Adrenal gland (tissue), 19 donors: ENCODE measurements at places on chromosomes 6 and 20. TPM values are rescaled to one million over a fixed set of nuclear protein-coding genes. Genes with fewer than 3 reads are reported as not detected.

DNA sequence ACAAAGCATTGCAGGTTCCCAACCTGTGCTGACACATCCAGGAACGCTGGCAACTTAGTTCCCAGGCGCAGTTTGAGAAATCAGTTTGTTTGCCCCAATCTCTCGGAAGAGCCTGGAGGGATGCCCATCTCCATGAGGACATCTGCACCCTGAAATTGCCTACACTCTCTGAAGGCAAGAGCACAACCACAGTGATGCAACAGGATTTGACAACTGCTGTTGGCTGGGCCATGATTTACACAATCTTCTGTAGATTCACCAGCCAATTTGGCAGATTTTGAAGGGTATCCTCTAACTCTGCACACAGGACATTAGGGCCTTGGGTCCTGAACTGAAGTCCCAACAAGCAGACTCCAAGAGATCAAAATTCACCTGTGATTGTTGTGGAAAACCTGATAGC lies 3.4 kb downstream of the APMAP start:
- no peaks in the 10 kb centered on the region for H3K4me1 ChIP-seq
- no peaks in the 10 kb centered on the region for H3K36me3 ChIP-seq
- no peaks in the 10 kb centered on the region for H3K27me3 ChIP-seq

DNA sequence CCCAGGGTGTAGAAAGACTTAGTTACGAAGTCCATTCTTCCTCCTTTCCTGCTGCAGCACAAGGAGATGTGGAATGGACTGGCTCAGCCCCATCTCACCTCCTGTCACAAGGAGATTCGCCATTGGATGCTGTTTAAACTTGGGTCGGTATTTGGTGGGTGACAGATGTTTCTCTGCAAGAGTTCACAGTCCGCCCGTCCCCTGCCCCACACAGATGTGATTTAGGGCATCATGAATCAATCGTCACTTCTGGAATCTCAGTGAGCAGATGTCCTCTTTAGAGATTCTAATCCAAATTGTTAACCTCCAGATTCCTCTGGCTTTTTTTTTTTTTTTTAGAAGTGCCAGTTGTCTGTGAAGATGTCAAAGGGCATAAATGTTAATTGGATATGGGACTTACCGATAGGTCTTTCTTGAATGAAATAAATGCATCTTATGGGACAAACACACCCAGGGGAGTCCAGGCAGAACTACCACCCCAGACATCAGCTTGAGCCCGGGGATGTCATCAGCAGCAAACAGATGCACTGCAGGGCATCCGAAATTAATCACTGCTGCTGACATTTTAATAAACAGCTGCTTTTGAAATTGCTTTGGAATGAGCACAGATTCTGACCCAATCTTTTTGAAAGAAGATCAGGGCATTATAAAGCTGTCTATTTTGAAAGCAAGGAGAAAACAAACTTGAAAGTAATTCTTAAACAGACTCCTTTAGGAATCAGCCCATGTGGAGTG lies 117.6 kb upstream of the CDH4 start:
- DNase-seq = no peak
- H3K36me3 ChIP-seq = no peaks in the 10 kb centered on the region
- H3K4me3 ChIP-seq = no peak overlapping the region
- peaks cover 12% of the 10 kb centered on the region for H3K27me3 ChIP-seq
- no peak overlapping the region for H3K27ac ChIP-seq
- H3K4me1 ChIP-seq = no peaks in the 10 kb centered on the region

GRCh38 chr20:53021934-53022333 lies 49.8 kb downstream of the TSHZ2 start:
- no peaks in the 10 kb centered on the region for H3K27me3 ChIP-seq
- H3K4me1 ChIP-seq = peaks cover 8% of the 10 kb centered on the region
- no peak overlapping the region for H3K4me3 ChIP-seq
- no peak for DNase-seq
- no peaks in the 10 kb centered on the region for H3K36me3 ChIP-seq

DNA sequence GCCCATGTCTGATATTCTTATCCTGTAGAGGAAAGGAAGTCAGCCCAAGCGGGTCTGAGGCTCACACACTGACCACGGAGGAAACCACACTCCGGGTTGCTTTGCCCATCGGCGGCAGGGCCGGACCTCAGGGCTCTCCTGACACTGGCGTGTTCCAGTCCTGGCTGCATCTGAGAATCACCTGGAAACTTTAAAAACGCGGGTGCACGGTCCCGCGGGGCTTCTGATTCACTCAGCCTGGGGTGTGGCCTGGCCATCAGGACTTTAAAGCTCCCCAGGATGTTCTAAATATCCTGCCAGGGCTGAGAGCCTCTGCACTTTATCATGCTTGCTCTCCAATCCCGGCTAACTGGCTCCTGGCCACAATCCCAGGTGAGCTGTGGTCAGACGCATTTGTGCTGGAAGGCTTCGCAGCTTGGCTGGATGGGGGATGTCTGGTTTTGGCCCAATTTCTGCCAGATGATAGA lies 47.7 kb upstream of the DACT2 start:
- H3K27me3 ChIP-seq = no peaks in the 10 kb centered on the region
- H3K4me3 ChIP-seq = no peak overlapping the region
- peaks cover 5% of the 10 kb centered on the region for H3K4me1 ChIP-seq
- no peak overlapping the region for H3K27ac ChIP-seq
- H3K36me3 ChIP-seq = no peaks in the 10 kb centered on the region

DNA sequence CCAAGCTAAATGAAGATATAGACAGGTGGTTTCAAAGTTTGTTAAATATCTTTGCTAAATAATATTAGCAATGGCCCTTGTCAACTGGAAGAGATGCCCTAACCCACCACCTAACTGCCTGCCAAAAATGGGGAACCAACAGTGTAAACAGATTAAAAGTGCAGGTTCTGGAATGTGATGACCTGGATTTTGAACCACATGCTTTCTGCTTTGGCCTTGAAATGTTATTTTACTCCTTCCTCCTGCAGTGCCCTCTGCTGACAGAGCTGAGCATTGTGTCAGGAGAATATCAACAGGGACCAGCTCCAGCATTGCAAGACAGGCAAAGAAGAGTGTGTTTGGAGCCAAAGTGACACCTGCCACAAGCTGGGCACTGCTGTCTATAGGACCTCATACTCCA lies 226.6 kb downstream of the MYLK4 start:
- no peak for DNase-seq
- H3K36me3 ChIP-seq = no peaks in the 10 kb centered on the region
- H3K27ac ChIP-seq = no peak overlapping the region
- no peak overlapping the region for H3K4me3 ChIP-seq
- no peaks in the 10 kb centered on the region for H3K4me1 ChIP-seq
- no peaks in the 10 kb centered on the region for H3K27me3 ChIP-seq

DNA sequence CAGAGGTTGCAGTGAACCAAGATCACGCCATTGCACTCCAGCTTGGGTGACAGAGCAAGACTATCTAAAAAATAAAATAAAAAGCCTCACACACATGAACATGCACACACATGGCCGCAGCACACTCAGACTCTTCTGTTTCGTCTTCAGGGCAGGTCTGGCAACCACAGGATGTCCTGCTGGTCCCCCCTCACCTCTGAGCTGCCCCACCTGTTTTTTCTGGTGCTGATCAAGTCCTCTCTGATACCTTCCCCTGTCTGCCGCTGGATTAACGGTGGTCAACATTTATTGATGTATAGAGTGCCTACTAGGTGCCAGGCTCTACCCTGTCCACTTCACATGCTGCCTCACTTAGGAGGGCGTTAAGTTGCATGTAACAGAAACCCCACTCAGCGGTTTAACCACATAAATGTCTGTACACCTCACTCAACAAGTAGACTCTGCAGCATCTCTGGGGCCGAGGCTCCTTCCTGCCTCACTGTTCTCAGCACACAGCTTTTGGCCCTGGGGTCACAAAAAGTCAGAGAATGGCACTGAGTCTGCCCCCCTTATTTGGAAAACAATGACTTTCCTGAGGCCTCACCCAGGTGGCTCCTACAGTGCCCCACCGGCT lies 4.5 kb upstream of the AP5S1 start:
- no peaks in the 10 kb centered on the region for H3K36me3 ChIP-seq
- H3K27me3 ChIP-seq = no peaks in the 10 kb centered on the region
- H3K4me3 ChIP-seq = no peak overlapping the region
- DNase-seq = no peak

DNA sequence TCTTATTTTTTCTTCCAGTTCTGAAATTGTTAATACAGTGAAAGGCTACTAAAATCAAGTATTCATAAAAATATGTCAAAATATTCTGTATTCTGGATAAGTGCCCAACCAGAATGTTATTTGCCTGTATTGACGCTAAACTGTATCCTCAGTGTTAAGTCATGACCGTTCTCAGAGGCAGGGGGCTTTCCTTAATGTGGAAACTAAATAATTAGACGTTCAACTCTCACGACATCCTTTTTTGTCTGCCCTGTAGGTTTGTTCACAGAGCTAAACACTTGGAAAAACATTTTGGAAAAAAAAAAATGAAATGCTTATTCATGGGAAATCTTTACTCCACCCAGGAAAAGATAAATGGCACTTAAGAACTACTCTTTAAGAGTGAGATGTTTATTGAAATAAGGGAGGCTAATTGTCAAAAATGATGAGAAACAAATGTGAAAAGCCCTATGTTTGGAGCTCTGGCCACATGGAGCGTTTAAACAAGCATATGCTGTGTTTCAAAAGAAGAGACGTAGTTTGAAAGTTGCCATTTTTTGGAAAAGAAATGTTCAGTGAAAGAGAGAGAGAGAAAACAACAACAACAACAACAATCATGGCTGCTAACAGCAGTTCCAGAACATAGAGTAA lies 453.1 kb upstream of the MARCKS start:
- H3K27ac ChIP-seq = no peak overlapping the region
- no peaks in the 10 kb centered on the region for H3K36me3 ChIP-seq
- no peaks in the 10 kb centered on the region for H3K27me3 ChIP-seq
- no peak for DNase-seq

GRCh38 chr6:9225441-9225871 lies 790.1 kb upstream of the SLC35B3 start:
- H3K4me3 ChIP-seq = no peak overlapping the region
- no peaks in the 10 kb centered on the region for H3K36me3 ChIP-seq
- no peak overlapping the region for H3K27ac ChIP-seq
- no peaks in the 10 kb centered on the region for H3K4me1 ChIP-seq
- H3K27me3 ChIP-seq = no peaks in the 10 kb centered on the region
- no peak for DNase-seq

GRCh38 chr20:7858734-7859250 lies 81.5 kb downstream of the HAO1 start:
- H3K27ac ChIP-seq = no peak overlapping the region
- no peaks in the 10 kb centered on the region for H3K36me3 ChIP-seq
- no peak for DNase-seq
- H3K4me3 ChIP-seq = no peak overlapping the region
- no peaks in the 10 kb centered on the region for H3K4me1 ChIP-seq

- H3K27ac ChIP-seq = no peak overlapping the region
- H3K36me3 ChIP-seq = no peaks in the 10 kb centered on the region
- no peaks in the 10 kb centered on the region for H3K4me1 ChIP-seq
- DNase-seq = peak; percentile 41
Measured at GRCh38 chr6:46199387-46199786, 28.6 kb upstream of the ENPP5 start.

- no peaks in the 10 kb centered on the region for H3K27me3 ChIP-seq
- H3K4me3 ChIP-seq = peak overlapping the region; percentile 32
- DNase-seq = no peak
- H3K36me3 ChIP-seq = no peaks in the 10 kb centered on the region
- H3K27ac ChIP-seq = no peak overlapping the region
Measured at GRCh38 chr6:168851460-168852375, 401.9 kb downstream of the THBS2 start.

DNA sequence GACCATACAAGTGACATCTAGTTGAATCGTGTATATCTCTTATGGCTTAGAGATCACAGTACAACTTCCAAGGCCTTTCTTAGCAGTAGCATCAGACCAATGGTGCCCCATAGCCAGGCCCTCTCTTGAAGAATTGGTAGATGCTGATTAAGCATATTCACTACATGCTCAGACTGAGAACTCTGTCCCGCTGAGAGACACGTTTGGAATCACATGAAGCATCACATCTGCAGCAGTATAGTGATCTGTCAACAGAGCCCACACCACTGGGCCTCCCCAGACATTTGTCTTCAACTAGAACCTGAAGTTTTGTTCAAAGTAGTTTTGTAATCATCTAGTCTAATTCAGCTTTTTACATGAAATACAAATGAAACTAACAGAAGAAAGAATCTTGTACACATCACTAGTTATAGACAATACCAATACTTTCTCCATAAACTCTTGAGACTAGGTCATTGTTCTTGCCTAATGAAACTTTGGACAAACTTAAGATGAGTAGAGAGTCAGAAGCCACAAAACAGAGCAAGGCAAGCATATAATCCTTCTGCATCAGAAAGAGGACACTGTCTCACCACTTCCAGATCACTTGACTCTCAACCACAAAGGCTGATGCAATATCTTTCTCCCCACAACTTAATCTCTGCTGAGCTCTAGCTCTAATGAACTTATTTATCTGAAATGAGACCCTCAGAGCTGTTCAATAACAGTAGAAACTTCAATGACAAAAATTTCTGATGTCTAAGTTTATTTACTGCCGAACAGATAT lies 182.7 kb downstream of the TBX18 start:
- H3K27me3 ChIP-seq = no peaks in the 10 kb centered on the region
- H3K4me3 ChIP-seq = no peak overlapping the region
- no peak for DNase-seq

GRCh38 chr6:52491203-52492069 lies 71.3 kb downstream of the EFHC1 start:
- no peak overlapping the region for H3K27ac ChIP-seq
- H3K4me1 ChIP-seq = no peaks in the 10 kb centered on the region
- DNase-seq = no peak
- H3K27me3 ChIP-seq = no peaks in the 10 kb centered on the region
- no peaks in the 10 kb centered on the region for H3K36me3 ChIP-seq

- peaks cover 19% of the 10 kb centered on the region for H3K4me1 ChIP-seq
- no peak overlapping the region for H3K27ac ChIP-seq
- no peak overlapping the region for H3K4me3 ChIP-seq
- no peaks in the 10 kb centered on the region for H3K36me3 ChIP-seq
- H3K27me3 ChIP-seq = no peaks in the 10 kb centered on the region
Measured at GRCh38 chr6:46054516-46054915, 38.9 kb upstream of the CLIC5 start.

The SLC52A3 gene
- total RNA-seq = 0.36 TPM

The PLA2G7 gene
- 5.3 TPM for total RNA-seq

The SEMG1 gene
- not detected for total RNA-seq

The GMDS gene
- total RNA-seq = 19.5 TPM

The SLC16A10 gene
- total RNA-seq = 22.9 TPM

The EPPIN gene
- not detected for total RNA-seq

The FAM209A gene
- 0.22 TPM for total RNA-seq
